ENCODE measurements at places on chromosomes 2 and 18. TPM values are rescaled to one million over a fixed set of nuclear protein-coding genes. Genes with fewer than 3 reads are reported as not detected.

The TFCP2L1 gene
- total RNA-seq = under 0.01 TPM

DNA sequence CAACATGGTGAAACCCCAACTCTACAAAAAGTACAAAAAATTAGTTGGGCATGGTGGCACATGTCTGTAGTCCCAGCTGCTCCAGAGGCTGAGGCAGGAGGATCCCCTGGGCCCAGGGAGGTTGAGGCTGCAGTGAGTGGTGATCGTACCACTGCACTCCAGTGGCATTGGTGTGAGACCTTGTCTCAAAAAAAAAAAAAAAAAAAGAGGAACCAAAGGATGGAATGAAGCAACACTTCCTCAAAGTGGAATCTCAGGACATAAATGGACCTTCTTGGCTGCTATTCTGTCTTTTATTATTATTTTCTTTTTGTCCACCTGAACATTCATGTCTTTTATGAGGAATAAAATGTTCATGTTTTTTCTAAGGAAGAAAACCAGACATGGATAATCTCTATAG lies 13.7 kb downstream of the GEMIN6 start:
- DNase-seq = no peak

GRCh38 chr18:36374262-36374661 lies 76.7 kb downstream of the FHOD3 start:
- no peak for DNase-seq

The TTL gene
- 36.3 TPM for total RNA-seq

- peak; percentile 49 for DNase-seq
Measured at GRCh38 chr2:101696272-101697123, 1.0 kb upstream of the MAP4K4 start.

The ABCB11 gene
- total RNA-seq = 0.04 TPM

DNA sequence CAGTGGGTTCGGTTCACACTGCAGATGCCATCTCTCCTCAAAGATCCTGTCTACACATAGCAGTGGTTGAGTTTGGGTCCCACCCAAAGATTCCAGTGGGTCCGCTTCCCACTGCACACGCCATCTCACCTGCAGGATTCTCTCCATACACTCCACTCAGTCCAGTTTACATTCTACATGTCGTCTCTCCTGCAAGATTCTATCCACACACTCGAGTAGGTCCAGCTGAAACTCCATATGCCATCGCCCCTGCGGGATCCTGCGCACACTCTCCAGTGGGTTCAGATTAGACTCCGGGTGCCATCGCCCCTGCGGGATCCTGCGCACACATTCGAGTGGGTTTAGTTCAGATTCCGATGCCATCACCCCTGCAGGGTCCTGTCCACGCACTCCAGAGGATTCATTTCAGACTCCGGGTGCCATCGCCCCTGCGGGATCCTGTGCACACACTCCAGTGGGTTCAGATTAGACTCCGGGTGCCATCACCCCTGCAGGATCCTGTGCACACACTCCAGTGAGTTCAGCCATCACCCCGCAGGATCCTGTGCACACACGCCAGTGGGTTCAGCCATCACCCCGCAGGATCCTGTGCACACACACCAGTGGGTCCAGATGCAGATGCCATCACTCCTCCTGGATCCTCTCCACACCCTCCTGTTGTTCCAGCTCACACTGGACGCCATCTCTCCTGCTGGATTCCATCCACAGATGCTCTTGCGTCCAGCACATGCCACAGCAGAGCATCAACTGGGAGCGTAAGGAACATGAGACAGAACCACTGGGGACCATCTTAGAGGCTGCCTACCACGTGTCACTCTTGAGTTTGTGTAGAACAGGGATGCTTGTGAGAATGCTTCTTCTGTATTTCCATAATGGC lies 3.0 kb upstream of the PXDN start:
- no peak for DNase-seq

DNA sequence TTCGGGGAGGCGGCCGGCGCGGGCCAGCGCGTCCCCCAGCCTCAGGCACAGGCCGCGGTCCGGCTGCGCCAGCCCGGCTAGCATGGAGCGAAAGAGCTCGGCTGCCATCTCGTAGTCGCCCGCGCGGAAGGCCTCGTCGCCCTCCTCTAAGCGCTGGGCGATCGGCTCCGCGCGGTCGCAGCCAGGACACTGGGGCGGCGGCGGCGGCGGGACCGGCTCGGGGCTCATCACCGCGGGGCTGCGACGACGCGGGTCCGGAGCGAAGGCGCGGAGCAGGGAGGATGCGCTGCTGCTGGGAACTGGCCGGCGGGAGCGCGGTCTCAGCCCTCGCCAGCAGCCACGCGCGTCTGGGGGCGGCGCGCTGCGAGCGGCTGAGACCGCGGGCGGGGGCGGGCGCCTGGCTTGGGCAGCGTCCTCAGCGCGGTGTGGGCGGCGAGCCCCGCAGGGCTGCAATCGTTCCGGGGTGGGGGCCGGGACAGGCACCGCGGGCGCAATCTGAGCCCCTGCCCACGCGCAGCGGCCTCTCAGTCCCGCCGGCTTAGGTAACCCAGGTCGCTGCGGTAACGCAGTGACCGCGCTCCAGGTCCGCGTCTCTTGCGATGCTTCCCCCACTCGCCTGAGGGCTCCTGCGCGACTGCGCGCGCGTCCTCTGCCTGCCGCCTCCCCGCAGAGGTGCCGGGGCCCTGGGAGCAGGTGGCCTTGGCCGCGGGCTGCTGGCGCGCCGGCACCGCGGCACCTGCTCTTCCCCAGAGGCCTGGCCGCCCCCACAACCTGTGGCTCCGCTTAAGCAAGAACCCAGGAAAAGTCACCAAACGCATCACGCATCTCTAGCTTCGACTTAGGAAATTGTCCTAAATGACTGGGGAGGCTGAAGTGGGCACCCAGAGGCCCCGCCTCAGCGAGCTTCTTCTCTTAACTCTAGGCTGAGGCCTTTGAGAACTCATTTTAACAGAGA lies at the start of gene LONRF2:
Gene LONRF2 (minus strand): TSS at position 636 of the 955 bp plus-strand sequence. CDS start 408 bp downstream, at position 228.
- peak; percentile 48 for DNase-seq

DNA sequence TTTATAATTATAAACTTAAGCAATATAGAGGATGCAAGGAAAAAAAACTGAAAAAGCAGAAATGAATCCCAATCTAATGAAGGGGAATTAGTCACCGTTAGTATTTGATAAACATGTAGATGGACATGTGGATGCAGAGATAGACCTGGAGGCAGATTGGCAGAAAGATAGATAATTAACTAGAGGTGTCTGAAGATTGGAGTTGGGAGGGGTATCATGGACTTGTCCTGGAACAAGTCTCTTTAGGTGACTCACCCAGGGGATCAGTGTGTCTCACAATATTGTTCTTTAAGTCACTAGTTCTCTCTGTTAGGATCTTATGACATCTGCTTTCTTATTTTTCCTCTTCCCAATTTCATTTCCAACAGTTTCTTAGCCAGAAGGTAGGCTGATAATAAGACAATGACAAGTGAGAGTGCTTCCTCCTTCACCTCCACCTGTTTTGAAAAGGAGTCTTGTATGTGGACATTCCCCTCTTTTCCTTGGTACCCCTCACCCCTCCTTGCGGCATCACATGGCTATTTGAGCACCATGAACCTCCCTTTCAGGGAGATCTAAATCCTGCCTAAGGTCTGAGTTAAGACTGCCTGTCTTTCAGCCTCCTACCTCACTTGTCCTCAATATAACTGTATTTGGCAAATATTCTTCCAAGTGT lies 987.7 kb downstream of the TSN start:
- no peak for DNase-seq

- no peak for DNase-seq
Measured at GRCh38 chr18:48789259-48789812, 161.4 kb downstream of the SMAD7 start.
